ENCODE measurements at places on chromosomes 1 and 21.

DNA sequence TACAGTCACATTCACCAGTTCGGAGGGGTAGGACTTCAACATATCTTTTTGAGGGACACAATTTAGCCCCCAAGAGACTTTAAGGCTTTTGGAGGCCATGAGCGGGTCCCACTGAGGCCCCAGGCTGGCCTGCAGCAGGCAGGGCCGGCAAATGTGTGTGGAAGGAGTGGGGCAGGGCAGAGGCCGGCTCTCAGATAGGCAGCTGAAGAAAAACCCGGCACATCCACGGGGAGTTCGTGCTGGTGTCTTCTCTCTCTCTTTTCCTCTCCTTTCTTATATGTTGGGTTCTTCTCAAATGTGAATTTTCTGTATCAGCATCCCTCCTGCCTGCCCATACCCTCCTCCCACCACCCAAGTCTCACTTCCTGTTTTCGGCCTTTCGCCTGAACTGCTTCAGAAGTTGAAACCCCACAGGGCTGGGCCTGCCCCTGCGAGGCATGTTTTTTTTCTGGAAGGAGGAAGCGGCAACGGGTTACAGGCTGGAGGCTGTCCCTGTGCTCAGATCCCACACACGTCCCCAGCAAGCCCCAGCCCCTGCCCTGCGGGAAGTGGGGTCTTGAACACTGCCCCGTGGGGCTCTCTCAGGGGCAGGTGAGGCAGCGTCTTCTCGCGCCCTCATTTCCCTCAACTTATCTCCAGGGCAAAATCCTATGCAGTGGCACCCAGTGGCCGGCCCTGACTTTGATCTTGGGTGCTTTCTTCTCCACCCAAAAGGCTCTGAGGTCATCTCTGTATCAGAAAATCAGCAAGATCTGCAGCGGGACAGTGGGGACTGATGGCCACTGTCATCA, 9.7 kb upstream of the UMODL1 start:
- no peak for DNase-seq

DNA sequence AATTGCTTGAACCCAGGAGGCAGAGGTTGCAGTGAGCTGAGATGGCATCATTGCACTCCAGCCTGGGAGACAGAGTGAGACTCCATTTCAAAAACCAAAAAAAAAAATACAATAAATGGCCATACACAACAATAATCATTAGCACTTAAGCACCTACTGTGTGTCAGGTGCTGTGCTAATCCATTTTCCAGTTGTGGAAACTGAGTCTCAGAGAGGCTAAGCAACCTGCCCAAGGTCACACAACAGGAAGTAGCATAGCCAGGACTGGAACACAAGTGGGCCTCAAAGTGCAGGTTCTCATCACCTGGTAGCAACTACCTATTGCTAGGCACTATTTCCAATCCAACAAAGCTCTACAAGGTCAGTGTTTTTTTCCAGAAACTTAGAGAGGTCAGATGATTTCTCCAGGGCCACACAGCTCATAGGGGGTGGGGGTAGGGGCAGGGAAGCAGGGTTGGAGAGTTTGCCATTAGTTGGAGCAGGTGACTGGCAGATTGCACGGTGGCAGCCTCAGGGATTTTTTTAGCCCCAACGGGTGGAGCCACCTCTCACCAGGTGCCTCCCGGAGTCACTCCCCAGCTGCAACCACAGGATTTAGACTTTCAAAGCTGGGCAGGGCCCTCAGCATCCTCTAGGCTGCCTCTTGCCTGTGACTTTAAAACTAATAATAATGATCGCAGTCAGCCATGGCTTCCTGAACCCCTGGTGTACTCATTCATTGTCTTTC, 52.5 kb upstream of the ID3 start:
- DNase-seq: no peak

DNA sequence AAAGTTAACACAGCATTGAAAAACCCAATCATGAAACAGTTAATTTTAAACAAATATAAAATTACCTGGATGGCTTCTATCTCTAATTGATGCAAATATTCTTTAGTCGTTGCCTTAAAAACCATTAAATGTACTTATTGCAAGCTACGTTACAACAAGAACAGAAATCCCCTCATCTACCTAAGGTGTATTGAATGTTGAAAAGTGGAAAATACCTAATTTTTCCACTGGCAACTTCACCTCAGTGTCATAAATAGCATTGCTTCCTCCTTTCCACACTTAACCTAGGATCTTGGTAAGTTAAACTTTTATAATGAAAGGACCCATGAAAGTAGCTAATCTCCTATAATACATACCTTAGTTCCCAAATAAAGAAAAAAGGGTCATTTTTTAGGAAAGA, 5.4 kb downstream of the GADD45A start:
- no peak for DNase-seq

- no peak for DNase-seq
Observed at GRCh38 chr1:25862785-25863485, 3.7 kb upstream of the AUNIP start.

DNA sequence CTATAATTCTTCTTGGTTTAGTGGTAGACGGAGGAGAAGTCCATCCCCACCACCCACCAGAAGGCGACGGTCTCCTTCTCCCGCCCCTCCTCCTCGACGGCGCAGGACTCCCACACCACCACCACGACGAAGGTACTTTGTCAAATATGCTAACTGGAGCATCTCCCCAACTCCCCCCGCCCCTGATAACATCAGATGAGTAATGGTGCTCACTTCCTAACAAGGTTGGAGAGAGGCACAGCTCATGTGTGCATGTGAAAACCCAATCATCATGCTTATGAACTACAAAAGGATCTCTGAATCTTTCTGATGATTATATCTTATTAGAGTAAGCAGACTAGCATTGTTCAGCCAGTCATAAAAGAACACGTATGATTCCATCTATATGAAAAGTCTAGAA, 23.7 kb downstream of the SRRM1 start:
- no peak for DNase-seq

DNA sequence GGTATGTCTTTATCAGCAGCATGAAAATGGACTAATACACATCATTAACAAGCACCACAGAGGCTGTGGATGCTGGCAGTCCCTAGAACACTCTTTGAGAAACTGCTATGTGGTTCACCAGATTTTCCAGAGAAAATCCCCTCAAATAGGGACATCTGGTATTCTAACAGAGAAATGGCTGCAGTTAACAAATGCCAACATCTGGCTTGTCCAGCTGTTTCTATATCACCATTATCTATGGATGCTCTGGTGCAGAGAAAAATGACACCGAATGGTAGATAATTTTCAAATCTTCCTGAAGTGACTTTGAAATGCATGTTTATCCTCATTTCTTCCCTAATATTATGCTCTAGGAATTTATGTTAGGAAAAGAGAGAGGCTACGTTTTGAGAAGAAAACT, 403.5 kb upstream of the PROX1 start:
- no peak for DNase-seq

DNA sequence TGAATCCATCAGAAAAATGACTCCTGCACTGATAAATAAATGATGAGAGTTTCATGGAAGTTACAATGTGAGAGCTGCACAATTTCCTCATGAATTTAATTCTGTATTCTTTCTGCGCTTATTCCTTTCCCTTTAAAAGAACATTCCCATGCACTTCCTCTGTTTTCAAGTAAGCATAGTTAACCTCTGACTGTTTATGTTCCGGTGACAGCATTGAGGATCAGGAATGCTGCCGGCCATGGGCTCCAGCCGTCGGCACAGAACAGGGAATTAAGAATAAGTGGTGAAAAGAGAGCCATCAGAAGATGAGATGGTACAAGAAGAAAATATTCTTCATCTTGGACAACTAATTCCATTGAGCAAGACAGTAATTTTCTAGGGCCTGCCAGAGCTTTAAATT, 65.3 kb downstream of the SUSD4 start:
- DNase-seq: no peak

DNA sequence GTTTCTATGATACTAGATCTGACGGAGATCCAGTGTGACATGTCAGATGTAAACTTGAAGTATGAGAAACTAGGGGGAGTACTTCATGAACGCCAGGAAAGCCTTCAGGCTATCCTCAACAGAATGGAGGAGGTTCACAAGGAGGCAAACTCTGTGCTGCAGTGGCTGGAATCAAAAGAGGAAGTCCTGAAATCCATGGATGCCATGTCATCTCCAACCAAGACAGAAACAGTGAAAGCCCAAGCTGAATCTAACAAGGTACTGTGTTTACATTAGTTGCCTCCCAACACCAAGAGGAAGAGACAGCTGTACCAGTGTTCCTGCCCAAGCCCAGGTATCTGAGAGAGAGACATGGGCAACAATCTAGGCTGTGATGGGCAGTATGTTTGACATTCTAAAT, 112.2 kb upstream of the BMP8A start:
- no peak for DNase-seq

GRCh38 chr1:227942021-227942715, 5.6 kb downstream of the WNT9A start:
- peak; percentile 66 for DNase-seq

GRCh38 chr1:109644670-109645069, 11.2 kb upstream of the GSTM4 start:
- DNase-seq: no peak

DNA sequence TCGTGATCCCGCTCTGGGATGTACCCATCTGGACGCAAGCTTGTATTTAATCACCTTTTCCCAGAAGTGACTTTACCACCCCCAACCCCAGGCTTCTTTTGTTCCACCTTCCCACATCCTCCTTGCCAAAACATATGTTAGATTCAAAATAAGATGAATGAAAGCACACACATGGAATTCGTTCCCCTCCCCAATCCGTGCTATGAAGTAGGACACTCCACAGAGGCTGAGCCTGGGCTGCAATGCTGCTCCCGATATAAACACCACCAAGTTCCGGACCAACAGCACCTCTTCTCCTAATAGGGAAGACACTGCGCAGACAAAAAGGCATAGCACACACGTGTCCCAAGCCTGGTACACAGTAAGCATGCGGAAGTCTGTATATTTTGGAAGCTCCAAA, 86.1 kb downstream of the CLSTN1 start:
- no peak for DNase-seq

- DNase-seq: no peak
Observed at GRCh38 chr1:228818296-228818695, 83.0 kb downstream of the RHOU start.

GRCh38 chr1:94255476-94255875, 18.1 kb upstream of the ARHGAP29 start:
- DNase-seq: no peak

- no peak for DNase-seq
Observed at GRCh38 chr1:198788561-198789064, 149.8 kb downstream of the PTPRC start.

DNA sequence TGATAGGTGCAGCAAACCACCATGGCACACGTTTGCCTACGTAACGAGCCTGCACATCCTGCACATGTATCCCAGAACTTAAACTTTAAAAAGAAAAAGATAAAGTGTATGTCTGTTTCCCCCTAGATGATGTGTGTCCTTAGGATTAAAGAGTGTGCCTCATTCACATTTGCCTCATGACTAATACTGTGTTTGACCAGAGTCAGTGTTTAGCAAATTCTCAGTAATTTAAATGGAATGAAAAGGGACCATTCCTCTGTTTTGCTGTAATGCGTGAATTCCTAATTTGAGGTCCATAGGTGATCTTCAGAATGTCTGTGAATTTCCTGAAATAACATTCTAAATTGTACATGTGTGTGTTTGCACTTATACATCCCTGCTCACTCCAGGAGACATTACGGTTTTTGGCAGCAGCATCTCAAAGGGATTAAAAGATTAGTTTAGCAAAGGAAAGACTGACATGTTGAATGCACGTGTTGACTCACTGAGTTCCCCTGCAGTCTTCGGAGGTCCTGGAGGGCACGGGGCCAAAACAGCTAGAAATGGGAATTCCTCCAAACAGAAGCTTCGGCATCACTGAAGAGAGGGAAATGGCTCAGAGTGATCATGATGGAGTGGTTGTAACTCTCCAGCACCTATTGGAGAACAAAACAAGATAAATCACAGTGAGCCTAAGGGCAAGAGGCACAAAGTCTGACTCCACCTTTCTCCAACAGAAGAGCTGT, 19.1 kb upstream of the SLC35F3 start:
- no peak for DNase-seq

DNA sequence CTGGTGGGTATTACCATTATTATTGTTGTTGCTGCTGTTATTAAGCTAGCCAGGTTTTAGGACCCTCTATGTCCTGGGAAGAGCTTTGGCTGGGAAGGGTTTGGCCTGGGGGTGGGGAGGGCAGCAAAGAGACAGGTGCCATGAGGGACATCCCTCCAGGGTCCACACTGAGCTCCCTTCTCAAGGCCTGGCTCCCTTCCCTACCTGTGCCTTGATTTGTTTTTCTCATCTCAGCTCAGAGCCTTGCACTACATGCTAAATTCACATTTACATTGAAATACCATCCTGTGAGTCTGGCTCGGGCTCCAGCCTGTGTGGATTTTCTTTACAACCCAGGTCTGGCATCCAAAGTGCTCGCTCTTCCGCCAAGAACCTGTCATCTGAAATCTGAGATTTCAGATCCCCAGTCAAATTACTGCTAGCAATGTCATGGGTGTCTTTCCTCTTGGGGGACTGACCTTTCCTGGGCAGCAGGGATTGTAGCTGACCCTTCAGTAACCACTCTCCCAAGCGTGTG, 536.3 kb downstream of the PTPRU start:
- DNase-seq: no peak

- no peak for DNase-seq
Observed at GRCh38 chr1:200367841-200368534, 41.8 kb downstream of the ZNF281 start.

DNA sequence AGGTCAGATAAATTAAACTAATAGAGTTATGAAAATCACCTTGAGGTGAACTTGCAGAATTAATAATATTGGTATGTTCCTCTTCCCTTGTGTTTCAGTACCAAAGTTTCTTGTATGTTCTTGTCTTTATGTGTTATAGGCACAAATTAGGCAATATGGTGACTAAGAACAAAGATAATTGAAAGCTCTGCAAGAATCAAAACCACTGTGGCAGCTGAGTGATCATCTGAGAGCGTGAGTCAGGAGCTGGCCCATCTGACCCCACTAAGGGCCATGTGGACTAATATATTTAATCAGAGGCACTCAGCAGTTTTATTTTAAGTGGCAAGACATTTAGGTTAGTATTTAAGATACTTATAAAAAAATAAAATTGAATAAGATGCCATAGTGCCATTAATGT, 12.8 kb upstream of the CASQ2 start:
- no peak for DNase-seq

- DNase-seq: no peak
Observed at GRCh38 chr1:36223381-36223995, 755 bp upstream of the THRAP3 start.

- DNase-seq: no peak
Observed at GRCh38 chr1:198772626-198773025, 133.8 kb downstream of the PTPRC start.

GRCh38 chr1:182909578-182909977, 43.4 kb downstream of the SHCBP1L start:
- no peak for DNase-seq

GRCh38 chr1:66300280-66300971, 233.5 kb upstream of the SGIP1 start:
- no peak for DNase-seq

- no peak for DNase-seq
Observed at GRCh38 chr21:45825219-45825618, 156.4 kb upstream of the COL6A1 start.

Measured in coronary artery (tissue), 2 donors.